ENCODE measurements at places on chromosomes 16 and 17.

DNA sequence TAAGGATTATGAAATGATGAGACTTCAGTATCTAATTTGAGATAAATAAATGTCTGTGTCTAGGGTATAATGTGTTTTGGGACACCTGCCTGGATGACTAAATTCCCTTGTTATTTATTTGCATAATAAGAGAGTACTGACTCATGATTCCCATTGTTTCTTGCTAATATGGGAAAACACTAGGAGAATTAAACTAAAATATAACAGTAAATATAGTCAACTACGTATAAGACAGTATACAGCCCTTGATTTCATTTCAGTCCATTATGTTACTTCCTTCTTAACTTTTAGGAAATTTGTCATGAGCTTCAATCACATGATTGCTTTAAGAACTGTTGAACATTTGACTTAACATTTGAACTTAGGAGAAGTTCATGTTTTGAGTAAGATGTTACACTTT, 62.4 kb downstream of the VMP1 start:
- DNase-seq, result no peak

DNA sequence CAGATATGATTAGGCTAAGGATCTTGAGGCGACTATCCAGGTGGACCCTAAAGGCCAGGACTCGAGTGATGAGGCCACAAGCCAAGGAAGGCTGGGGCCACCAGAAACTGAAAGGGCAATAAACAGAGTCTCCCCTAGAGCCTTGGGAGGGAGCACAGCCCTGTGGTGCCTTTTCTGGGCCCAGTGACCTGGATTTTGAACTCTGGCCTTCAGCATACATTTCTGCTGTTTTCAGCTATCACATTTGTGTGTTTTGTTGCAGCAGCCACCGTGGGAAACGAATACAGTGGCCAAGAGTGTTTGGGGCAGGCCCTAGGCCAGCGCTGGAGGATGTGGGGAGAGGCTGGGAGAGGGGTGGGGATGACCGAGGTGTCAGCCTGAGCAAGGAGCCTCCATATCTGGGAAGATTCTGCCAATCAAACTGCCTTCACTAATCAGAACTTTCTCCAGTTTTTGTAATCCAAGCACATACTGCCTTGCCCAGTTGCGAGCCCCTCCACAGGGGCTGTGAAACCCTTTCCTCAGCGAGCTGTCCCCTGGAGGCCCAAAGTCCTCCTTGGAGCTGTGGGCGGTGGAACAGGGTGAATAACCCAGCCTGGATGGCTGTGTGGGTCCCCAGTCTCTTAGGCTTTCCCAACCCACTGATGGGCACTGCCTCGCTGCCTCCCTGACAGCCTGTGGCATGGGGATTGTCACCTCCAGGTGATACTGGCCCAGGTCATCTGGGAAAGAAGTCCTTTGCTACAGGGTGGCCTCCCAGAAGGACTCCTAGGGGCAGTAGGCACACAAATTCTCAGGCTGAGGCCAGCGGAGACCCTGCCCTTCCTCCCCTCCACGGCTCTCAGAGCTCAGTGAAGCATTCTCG, 16.8 kb downstream of the B9D1 start:
- DNase-seq, result no peak

- DNase-seq, result no peak
Observed at GRCh38 chr16:67558859-67559258, 3.5 kb upstream of the CTCF start.

- no peak for DNase-seq
Observed at GRCh38 chr16:85600078-85600477, 13.0 kb upstream of the GSE1 start.

DNA sequence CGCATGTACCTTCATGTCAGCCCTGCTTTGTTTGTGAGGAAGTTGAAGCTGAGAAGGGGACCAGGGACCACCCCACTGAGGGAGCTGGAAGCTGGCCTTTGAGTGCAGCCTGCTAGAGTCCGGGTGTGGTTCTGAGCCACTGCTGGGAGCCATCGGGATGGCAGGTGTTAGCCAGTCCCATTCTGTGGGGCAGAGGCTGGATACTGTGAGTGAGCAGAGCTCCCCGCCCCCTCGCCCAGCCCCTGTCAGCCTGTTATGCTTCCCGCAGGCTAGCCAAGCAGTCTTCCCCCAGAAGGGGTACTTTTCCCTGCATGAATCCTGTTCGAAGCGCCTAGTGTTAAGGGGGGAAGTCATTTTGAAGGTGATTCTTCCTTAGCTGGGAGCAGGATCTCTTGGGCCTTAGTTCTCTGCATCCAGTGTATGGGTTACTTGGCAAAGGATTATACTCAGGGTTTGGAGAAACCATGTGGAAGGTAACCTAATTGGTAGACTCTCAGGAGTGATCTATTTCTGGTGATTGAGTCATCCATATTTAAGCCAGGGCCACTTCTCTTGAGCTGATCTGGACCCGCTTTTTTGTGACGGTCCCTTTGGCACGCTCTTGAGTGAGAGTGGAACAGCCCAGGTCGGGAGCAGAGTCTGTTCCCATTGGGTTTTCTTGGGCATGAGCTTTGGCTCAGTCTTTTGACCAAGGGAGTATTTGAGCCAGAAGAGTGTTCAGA, 23.8 kb downstream of the AKAP1 start:
- DNase-seq, result no peak
